Activated naive CD4-positive, alpha-beta T cell treated with Interleukin-2 at 50 U/mL for 16 hours (primary cell): ENCODE measurements at places on chromosomes 11 and 22.

DNA sequence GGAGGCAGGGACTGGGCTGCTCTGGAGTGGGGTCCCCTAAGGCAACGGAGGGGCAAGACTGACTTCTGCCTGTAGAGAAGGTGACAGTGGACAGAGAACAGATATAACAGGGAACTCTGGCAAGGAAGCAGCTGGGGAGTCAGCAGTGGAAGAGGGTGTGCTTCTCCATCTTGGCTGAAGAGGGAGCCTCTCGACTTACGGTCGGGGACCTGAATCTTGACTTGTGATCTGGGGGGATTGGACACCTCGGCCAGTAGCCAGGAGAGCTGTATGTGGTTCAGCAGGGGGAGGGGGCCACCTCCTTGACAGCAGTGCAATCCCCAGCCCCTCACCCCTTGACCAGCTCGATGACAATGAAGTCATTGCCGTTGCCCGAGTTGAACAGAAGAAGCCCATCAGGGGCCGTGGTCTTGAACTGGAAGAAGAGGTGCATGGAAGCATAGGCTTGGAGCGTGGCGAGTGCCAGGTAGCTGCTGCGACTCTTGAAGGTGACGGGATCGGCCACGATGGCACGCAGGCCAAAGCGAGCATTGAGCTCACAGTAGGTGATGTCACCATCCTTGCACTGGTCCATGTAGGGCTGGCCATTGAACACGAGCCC lies 60.0 kb downstream of the SLC22A12 start:
- no peak for DNase-seq

DNA sequence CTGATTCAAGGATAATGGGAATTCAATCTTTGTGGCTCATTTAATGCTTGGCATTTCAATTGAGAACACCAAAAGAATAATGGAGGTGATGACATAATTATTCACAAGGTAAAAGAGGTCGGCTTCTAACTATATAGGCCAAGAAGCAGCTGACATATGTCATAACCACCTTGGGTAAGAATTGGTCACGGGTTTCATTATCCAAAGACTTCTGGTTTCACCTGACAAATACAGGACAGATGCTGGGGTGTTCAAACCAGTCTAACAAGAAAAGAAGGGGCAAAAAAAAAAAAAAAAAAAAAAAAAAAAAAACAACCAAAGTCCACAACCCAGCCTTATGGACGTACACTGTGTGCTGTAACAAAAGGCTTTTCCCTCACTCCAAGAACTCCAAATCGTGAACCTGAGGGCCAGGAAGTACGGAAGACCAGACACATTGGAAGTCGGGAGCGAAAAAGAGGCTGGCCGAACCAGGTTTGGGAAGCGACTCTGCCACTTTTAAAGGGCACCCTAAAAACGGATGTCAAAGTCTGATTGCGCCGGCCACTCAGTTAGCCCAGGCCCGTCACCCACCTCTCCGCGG lies 385 bp downstream of the HARBI1 start:
- no peak for DNase-seq

DNA sequence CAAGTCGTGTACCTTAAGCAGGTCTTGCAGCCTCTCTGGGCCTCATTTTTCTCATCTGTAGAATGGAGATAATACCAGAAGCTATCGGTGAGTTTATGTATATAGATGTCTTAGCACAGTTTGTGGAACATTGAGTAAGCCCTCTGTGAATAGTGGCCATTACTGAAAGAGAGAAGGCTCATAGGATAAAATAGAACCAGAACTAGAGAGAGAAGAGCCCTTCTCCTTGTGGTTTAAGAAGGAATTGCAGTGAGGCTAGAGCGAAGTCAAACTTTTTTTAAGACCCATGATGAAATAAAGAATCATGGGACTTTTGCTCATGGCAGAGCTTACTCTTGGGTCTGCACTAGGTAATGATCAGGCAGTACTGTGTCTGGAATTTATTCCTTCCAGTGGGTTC lies 137.1 kb downstream of the TRIM44 start:
- DNase-seq: no peak

- no peak for DNase-seq
Measured at GRCh38 chr22:23557036-23557435, 23.1 kb downstream of the IGLL1 start.

- DNase-seq: no peak
Measured at GRCh38 chr11:17695454-17696441, 23.6 kb upstream of the MYOD1 start.

DNA sequence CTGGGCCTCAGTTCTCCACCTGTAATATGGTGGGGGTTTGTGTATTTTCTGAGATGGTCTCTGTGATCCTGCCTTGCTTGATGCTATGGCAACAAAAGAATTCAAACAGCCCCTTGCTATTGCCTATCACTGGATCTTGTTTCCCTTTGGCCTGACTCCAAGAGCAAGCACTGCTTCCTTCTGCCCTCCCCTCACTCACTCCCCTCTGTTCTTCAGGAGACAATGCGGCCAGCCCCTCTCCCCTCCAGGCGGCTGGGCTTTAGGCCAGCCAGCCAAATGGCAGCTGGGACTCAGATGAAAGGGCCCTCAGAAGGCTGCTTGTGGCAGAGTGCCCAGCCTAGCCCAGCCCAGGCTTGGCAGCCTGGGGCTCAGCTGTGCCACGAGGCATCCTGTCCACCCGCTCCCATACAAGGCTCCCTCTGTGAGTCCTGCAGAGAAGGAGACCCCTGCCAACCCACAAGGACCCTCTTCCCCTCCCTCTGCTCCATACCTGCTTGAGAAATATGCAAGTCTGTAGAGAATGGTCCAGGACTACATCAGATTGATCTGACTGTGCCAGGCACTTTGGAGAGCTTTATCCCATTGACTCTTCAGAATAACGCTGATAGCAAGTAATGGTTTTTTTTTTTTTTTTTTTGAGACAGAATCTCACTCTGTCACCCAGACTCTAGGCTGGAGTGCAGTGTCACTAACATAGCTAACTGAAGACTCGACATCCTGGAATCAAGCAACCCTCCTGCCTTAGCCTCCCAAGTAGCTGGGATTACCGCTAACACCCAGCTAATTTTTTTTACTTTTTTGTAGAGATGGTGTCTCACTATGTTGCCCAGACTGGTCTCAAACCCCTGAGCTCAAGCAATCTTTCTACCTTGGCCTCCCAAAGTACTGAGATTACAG lies 7.6 kb upstream of the KCTD14 start:
- DNase-seq: no peak
